ENCODE measurements at places on chromosomes 3 and 15. TPM values are rescaled to one million over a fixed set of nuclear protein-coding genes. Genes with fewer than 3 reads are reported as not detected.

SHC4 gene
- total RNA-seq = 3.3 TPM

ZBTB20 gene
- total RNA-seq = 62.0 TPM

CSPG5 gene
- 0.22 TPM for total RNA-seq

IL17RB gene
- 0.47 TPM for total RNA-seq

CACNA1D gene
- 1.1 TPM for total RNA-seq

BCHE gene
- 2.3 TPM for total RNA-seq

ULK4 gene
- total RNA-seq = 1.8 TPM

GFM1 gene
- 60.5 TPM for total RNA-seq

PSTPIP1 gene
- total RNA-seq = 3.5 TPM

PRKCD gene
- total RNA-seq = 13.6 TPM

RBP2 gene
- not detected for total RNA-seq

RBMS3 gene
- total RNA-seq = 25.3 TPM

C3orf22 gene
- not detected for total RNA-seq

AADACL2 gene
- not detected for total RNA-seq

LTF gene
- 2.7 TPM for total RNA-seq

DUOXA2 gene
- total RNA-seq = not detected

CDC25A gene
- 0.52 TPM for total RNA-seq

LIPH gene
- 0.44 TPM for total RNA-seq

CD200R1 gene
- 0.82 TPM for total RNA-seq

CCR8 gene
- not detected for total RNA-seq

FBXO40 gene
- 245 TPM for total RNA-seq

ACTRT3 gene
- total RNA-seq = 0.55 TPM

CLDN16 gene
- not detected for total RNA-seq

AP3B2 gene
- 0.80 TPM for total RNA-seq

ZWILCH gene
- 2.0 TPM for total RNA-seq

AMT gene
- total RNA-seq = 29.0 TPM

GNAT1 gene
- not detected for total RNA-seq

CCR9 gene
- total RNA-seq = not detected

MCF2L2 gene
- total RNA-seq = 0.91 TPM

NTRK3 gene
- total RNA-seq = 1.6 TPM

GMPS gene
- 29.4 TPM for total RNA-seq

C15orf39 gene
- total RNA-seq = 15.0 TPM

EPB42 gene
- not detected for total RNA-seq

CHCHD4 gene
- 37.6 TPM for total RNA-seq

IL17RD gene
- total RNA-seq = 9.6 TPM

DNAH12 gene
- 0.16 TPM for total RNA-seq

C2CD4A gene
- total RNA-seq = not detected

HTR3E gene
- total RNA-seq = not detected

XCR1 gene
- total RNA-seq = not detected

SLC6A20 gene
- total RNA-seq = not detected

MME gene
- 2.8 TPM for total RNA-seq

LRRC2 gene
- total RNA-seq = 114 TPM

EFCC1 gene
- 1.5 TPM for total RNA-seq

SETMAR gene
- 16.6 TPM for total RNA-seq

LMAN1L gene
- total RNA-seq = 8.1 TPM

GRK7 gene
- total RNA-seq = not detected

CERS3 gene
- 0.08 TPM for total RNA-seq

GPR176 gene
- total RNA-seq = 1.6 TPM

CYP1A2 gene
- total RNA-seq = not detected

SPSB4 gene
- 11.2 TPM for total RNA-seq

VEPH1 gene
- 0.16 TPM for total RNA-seq

MITF gene
- 81.9 TPM for total RNA-seq

CNTN6 gene
- not detected for total RNA-seq

EFL1 gene
- total RNA-seq = 12.9 TPM

ITGB5 gene
- total RNA-seq = 122 TPM

ROPN1 gene
- not detected for total RNA-seq

RUBCN gene
- total RNA-seq = 23.3 TPM
